ENCODE measurements at places on chromosomes 3 and 15.

DNA sequence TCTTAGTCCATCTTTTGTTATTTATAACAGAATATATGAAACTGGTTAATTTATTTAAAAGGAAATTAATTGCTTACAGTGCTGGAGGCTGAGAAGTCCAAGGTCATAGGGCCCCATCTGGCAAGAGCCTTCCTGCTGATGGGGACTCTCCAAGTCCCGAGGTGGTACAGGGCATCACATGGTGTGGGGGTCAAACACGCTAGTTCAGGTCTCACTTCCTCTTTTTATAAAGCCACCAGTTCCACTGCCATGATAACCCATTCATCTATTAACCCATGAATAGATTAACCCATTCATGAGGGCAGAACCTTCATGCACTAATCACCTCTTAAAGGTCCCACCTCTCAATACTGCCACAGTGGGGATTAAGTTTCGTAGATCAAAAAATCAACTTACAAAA is 659.3 kb downstream of the NAALADL2 start:
- no peak for DNase-seq

GRCh38 chr15:38672814-38673670 is 108.4 kb upstream of the RASGRP1 start:
- DNase-seq: no peak

DNA sequence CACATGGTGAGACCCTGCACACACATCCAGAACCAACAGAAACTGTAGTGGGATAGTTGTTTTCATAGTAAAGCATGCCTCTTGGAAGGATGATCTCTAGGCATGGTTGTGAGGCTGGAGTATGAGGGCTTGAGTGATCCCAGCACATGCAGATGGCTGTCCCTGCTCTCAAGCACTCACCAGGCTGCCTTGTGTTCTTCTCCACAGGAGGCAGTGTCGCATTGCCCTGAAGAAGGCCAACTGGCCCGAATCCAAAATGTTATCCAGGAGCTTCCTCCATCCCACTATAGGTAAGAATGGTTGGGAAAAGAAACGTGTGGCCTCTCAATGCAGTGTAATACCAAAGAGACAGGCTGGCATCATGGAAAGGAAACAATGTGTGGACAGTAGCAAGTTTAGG is 82.7 kb downstream of the TMEM39A start:
- no peak for DNase-seq

DNA sequence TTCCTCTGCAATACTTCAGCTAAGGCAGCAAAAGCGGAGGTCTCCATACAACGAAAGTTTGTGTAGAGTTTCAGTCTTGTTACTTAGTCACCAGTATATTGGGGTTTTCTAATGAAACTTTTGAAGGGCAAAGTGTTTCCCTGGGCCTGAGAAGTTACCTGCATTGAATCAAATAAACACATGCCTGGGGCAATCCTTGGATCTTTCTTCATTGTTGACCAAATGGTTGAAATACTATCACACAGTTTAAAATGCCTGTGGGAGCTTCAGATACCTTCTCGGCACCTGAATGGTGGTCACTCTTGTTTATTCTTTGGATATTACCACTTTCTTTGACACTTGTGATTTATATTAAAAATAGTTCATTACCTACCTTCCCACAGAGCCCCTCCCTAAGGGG is 988 bp upstream of the CHSY1 start:
- no peak for DNase-seq

DNA sequence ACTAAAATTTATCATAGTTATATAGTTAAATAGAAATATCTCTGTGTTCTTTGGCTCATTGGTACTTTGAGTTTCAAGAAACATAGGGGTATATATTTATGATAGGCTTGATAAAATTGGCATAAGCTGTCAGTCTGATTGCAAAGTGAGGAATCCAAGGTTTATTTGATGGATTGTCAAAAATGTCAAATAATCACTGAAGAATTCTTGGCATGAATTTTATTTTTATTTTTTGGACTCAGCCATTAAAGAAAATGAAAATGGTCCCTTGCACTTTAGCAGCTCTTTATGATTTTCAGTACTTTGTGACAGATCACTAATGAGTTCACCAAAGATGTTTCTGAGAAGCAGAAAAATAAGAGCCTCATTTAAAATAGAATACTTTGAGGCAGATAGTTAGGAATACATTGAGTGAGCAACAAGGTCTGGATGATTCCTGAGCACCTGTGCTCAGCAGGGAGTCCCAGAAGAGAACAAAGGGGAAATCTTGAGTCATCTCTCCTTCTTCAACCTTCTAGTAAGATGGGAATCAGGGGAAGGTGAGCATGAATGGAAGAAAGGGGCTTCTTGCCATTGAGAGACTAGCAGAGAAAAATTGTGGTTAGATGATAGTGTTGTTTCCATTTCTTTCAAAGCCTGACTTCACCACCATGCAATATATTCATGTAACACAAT is 85.3 kb upstream of the VEPH1 start:
- no peak for DNase-seq

DNA sequence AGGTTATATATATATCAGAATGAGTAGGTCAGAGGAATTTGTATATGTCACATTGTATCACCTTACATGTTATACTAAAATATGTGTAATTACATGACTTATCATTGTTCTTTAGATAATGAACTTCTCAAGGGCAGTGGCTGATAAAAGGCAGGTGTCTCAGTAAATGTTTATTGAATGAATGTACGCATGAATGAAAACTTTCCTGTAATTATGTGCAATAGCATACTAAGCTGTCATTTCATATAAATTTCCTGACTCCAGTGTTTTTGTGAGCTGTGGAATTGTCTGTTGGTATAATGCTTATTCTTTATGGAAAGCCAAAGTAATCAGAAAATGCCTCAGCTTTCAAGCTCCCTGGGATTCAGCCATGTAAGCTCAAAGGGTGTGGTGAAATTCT is 4.2 kb downstream of the TBC1D23 start:
- no peak for DNase-seq

GRCh38 chr3:196995027-196995426 is 26.4 kb upstream of the PIGZ start:
- DNase-seq: no peak

DNA sequence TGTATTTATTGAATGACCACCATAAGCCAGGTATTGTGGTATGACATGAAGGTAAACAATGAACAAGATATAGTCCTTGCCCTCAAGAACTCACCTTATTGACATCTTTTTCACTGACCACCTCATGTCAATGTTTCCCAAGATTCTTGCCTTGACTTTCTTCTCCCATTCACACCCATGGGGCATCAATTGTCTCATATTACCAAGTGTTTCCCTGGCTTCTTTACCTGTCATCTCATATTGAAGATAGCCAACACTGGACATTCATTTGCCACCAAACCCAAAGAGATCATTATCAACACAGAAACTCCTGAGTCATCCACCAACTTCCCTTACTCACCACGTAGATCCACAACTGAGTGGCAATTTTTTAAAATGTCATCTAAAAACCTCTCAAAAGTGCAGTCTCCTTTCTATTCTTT is 2.2 kb downstream of the EFHB start:
- no peak for DNase-seq

DNA sequence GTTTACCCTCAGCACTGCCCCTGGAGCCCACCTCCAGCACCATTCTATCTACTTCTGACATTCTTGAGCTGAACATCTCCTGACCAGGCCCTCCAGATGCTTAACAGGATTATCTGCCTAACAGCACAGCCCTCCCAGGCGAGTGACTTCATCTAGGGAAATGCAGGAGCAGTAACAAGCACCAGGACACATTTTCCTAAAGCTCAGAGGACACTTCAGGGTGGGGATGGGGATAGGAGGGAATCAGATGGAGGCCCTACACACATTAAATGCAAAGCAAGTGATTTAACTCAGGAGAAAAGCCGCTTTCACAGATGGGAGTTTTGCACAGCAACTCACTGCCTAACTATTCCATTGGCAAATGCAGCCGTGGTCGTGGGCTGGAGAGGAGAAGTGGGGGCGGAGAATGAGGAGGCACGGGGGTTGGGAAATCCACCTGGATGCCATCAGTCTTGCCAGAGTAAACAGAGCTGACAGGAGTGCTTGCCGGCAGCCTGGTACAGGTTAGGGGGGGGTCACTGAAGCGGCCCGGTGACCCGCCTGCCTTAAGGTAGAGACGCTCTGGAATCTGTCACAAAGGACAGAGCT is 21.3 kb upstream of the BNC1 start:
- peak; percentile 44 for DNase-seq

DNA sequence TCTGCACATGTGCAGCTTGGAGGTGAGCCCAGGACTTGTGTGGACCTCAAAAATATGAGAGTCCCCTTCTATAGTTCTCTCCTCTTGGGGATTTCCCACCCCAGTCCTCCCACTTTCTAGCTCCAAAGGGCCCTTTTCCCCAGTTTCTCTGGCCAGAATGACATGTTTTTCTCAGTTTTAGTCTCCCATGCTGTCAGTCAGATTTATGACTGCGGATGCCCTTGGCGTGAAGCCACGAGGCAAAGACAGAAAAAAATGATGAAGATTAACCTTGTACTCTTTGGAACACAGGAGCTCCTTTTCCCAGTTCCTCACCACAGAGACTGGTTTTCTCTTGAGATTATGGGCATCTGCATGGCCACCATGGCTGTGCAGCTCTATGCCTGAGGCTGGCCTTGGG is 72.0 kb upstream of the TTBK2 start:
- no peak for DNase-seq

- no peak for DNase-seq
Observed at GRCh38 chr3:143571548-143571947, 276.7 kb downstream of the SLC9A9 start.

DNA sequence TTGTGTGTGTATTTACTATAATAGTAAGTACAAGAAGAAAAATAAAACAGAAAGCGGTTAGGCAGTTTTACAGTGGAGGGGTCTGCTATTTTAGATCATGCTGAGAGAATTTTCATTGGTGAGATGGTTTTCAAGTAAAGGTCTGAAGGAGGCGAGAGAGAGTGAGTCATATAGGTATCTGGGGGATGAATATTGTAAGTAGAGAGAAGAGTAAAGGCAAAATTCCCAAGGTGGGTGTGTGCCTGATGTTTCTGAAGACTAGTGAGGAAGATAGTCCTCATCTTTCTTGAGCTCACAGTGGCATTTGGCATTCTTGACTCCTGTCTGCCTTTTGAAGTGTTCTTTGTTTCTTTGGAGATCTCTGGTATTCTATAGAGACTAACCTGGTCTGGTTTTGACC is 38.6 kb downstream of the CRYBG3 start:
- DNase-seq: no peak

GRCh38 chr15:27241943-27242342 is 271.0 kb downstream of the GABRG3 start:
- DNase-seq: peak; percentile 48

GRCh38 chr3:157495846-157496245 is 7.4 kb downstream of the VEPH1 start:
- no peak for DNase-seq

DNA sequence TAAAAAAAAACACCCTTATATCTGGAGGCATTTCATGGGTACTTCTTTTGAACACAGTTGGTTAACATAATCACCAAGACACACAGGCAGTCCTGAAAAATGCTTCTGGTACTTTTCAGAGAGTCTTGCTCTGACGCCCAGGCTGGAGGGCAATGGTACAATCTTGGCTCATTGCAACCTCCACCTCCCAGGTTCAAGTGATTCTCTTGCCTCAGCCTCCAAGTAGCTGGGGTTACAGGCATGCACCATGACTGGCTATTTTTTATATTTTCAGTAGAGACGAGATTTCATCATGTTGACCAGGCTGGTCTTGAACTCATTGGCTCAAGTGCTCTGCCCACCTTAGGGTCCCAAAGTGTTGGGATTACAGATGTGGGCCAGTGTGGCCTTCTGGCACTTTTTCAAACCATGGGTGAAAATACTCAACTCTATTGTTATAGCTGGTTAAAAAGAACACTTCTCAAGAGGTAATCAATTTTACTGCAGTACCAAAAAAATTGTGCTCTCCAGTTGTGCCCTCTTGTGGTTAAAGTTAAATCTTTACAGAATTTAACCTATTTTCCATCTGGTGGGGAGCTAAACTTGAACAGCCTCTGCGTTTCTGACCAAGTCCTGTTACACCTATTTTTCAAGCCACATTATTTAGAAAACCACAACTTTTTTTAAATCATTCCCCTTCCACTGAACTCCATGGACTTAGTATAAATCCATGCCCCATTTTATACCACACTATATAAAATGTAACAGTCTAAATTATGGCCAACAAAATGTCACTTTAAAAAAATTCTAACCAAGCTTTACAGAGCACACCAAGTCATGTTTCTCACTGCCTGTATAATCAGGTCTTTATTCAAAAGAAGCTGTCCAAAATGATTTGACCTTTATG is 1.2 kb upstream of the SNAPC5 start:
- DNase-seq: peak; percentile 26

GRCh38 chr3:144995856-144996255 is 1024.2 kb downstream of the DIPK2A start:
- DNase-seq: no peak

- no peak for DNase-seq
Observed at GRCh38 chr3:133742351-133743091, 3.7 kb upstream of the TF start.

GRCh38 chr3:15342945-15343344 is 10.6 kb upstream of the SH3BP5 start:
- DNase-seq: no peak

- no peak for DNase-seq
Observed at GRCh38 chr3:133293397-133294110, 106.3 kb upstream of the BFSP2 start.

DNA sequence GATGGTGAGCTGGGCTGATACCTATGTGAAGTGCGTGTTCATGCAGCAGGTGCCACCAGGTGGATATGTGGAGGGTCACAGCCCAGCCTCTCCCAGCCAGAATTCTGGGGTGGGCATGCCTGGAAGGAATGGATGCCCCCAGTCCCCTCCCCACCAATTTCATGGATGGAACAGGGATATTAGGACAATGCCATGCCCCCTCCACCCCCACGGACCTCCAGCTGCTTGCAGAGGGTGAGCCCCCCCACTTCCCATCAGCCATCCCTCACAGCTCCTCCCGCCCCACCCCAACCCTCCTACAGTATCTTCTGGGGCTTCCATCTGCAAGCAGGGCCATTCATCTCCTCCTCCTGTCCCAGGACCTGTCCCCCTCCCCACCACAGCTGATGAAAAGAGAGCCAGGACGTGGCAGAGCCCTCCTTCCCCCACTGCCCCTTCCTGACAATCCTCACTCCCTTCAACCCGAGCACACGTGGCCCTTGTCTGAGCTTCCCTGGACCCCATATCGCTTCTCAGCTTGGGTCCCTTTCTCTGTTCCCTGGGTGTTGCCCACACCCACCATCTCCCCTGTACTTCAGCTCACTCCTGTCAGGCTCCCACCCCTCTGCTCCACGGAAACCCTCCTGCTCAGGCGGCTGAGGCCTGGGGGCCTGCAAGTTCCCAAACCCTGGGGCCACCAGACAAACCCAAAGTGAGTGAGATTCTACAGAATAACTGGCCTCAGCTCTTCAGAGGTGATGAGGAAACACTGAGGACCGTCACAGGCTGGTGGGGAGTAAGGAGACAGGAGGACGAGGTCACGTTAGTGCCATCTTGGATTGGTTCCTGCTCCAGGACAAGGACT is 2.8 kb upstream of the SEMA3G start:
- DNase-seq: no peak

- peak; percentile 61 for DNase-seq
Observed at GRCh38 chr15:98914626-98915025, 93.0 kb downstream of the PGPEP1L start.

GRCh38 chr3:196246612-196247308 is 30.4 kb downstream of the SLC51A start:
- no peak for DNase-seq

GRCh38 chr3:10599444-10599843 is 94.1 kb upstream of the ATP2B2 start:
- peak; percentile 2 for DNase-seq

- DNase-seq: no peak
Observed at GRCh38 chr15:32738666-32739065, 20.9 kb downstream of the GREM1 start.

All from Caki2 (cell line).